Non-pigmented ciliary epithelial cell (primary cell): ENCODE measurements at places on chromosomes 12 and 14.

- DNase-seq = peak; percentile 14
These were observed 52.8 kb upstream of the CNOT2 start for GRCh38 chr12:70190262-70191010.

DNA sequence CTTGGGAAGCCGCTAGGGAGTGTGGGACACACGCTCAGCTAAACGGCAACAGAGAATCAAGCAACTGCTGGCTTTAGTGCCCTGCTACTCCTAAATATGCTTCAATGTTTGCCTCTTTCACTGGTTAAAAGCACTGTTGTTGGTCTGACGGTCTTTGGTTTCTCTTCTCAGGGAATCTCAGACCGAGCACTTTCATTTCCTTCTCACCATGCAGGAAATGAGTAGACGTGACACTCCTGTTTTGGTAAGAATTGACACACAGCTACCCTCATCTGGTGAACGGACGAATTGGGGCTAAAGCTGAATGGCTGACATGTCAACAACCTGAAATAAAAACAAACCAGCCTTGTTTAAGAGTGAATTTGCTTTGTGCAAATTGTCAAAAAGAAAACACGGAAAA, 57.5 kb upstream of the PIWIL1 start:
- DNase-seq = no peak

GRCh38 chr12:120962532-120963020, 15.8 kb upstream of the HNF1A start:
- DNase-seq = no peak

DNA sequence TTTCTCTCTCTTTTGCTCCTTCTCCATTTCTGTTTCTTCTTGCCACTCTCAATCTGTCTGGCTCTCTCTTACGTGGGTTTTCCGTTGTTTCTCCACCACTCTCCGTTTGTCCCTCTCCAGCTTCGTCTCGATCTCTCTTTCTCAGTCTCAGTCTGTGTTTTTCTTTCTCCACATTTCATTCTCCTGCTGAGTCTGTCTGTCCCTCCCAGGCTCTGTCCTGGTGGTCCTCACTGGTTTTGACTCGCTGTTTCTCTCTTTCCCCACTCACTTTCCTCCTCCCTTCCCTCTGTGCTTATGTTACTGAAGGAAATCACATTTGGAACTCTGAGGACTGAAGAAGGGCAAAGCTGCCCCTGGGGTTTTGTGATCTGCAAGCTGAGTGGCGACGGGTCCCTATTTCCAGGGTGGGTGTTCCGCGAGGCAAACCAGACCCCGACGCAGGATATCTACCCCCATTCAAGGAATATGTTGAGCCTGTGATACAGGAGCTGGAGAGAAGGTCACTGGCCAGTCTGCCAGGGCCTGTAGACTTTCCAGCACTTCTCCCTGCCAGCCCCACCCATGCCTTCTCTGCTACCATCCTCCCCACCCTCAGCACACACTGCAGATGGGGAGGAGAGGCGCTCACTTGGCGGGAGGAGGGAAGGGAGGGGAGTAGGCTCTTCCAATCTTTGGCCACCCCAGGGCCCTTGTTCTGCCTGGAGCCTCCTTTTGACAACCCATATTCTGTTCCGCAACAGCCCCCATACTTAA, 102.7 kb upstream of the MAP1LC3B2 start:
- no peak for DNase-seq

DNA sequence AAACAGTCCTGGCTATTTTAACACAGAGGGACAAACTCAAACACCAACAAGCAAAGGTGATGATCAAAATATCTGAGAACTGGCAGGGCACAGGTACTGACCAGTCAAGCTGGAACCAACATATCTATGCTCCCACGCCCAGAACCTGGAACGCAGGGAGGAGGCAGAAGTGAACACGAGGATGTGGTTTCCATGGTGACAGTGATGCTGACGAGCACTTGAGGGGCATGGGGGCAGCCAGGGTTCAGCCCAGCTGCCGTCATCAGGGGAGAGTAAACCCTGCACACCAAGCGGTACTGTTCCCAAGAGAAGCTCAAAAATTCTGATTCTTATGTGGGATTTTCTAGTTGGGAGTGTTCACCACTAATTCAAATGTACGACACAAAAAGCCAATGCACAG, 113.6 kb upstream of the SFSWAP start:
- no peak for DNase-seq

GRCh38 chr12:68573406-68573805, 37.3 kb upstream of the RAP1B start:
- DNase-seq = no peak
